ENCODE measurements at places on chromosomes 12 and 14.

DNA sequence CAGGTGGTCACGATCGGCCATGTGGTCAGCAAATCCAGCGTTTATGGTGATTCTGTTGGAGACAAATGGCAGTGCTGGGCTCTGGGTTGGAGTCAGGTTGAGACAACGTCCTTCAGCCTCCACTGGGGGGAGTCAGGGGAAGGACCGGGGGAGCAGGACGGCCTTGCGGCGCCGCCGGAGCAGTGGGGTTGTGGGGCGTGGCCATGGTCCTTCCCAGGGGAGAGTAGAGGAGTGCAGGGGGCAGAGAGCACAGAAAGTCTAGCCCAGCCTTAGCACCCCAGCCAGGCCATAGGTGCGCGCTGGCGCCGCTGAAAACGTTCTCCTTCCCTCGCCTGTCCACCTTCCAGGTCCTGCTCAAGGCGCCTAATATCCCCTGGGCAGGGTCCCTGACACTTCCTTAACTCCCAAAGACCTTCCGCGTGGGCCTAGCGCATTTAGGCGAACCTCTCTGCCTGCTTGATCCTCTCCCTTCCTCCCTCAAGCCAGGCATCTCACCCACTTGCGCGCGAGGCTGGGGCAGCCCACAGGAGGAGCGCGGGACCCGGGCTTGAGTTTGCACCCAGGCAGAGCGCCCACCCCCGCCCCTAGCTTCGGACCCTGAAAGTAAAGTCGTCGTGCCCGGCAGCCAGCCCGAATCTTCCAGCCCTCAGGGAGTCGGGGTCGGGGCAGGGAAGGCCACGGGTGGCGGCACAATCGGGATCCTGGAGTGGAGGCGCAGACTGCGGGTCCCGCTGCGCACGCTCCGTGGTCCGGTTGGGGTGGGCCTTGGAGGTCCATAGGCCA lies 3.1 kb upstream of the KIF26A start:
- DNase-seq, result peak; percentile 92

GRCh38 chr14:85336817-85337216 lies 193.1 kb upstream of the FLRT2 start:
- DNase-seq, result no peak

- DNase-seq, result no peak
These were observed 96.7 kb downstream of the NUBPL start for GRCh38 chr14:31657917-31658316.

GRCh38 chr12:10154145-10154496 lies 17.8 kb downstream of the OLR1 start:
- no peak for DNase-seq

DNA sequence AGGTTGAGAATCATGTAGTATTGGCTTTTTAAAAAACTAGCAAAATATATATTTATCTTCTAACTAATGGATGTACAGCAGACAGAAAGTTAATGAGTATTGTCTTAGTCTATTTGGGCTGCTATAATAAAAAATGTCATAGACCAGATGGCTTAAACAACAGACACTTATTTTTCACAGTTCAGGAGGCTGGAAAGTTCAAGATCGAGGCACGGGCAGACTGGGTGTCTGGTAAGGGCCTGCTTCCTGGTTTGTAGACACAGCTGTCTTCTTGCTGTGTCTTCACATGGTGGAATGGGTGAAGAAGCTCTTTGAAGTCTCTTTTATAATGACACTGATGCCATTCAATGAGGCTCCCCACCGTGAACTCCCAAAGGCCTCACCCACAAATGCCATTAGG lies 70.1 kb upstream of the KRR1 start:
- DNase-seq, result no peak

GRCh38 chr12:2640709-2641108 lies 154.1 kb upstream of the FKBP4 start:
- no peak for DNase-seq

DNA sequence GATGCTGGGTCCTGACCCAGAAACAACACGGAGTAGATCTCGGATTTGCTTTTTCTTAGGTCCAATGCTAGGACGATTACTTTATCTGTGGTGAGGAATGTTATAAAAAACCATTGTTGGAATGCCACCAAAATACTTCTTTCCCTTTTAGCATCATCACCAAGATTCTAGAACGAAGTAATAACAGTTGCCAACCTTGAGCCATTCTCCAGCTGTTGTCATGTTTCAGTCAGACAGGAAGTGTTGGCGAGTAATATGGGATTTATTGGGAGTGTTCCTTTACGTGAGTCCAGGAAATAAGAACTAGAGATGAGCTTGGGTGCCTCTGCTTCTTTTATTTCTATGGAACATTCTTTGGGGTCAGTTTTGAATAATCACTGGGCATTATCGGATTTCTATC lies 892.9 kb downstream of the DIO2 start:
- DNase-seq, result no peak

DNA sequence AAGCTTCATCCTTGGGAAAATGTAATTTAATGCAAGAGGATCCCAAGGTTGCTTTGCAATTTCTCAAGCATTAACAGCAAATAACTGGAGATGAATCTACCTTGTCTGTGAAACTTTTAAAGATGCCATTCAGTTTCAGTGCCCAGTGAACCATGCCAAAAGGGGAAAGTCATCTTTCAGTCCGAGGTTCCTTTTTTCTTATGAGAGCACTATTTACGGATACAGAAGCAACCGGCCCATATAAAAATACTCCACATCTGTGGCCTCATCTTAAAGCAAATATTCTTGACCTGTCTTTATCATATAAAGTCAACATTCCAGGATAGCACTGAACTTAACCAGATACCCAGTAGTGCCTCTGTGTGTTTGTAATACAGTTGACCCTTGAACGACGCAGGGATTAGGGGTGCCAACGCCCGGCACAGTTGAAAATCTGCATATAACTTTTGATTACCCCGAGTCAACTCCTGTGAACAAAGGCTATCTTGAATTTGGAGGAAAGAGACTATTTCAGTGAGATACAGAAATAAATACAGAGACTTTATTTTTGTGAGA lies 209.4 kb downstream of the PCNX1 start:
- no peak for DNase-seq

GRCh38 chr12:34294137-34294536 lies 271.8 kb downstream of the ALG10 start:
- DNase-seq, result no peak

DNA sequence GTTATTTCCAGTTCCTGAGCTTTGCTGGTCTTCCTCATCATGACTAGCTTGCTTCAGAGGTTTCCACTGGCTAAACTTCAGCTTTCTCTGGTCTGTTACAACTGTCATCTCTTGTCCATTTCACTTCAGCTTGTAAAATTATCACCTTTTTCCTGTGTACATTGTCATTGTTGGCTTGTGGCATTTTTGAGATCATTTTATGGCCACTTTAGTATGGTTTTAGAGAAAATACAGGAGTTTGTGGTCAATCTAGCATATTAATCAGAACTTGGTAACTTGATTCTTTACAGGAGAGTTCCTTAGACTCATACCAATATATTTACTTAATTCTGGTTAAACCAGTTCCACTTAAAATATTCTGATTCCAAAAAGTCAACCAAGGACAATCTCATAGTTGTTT lies 235.9 kb upstream of the KITLG start:
- peak; percentile 18 for DNase-seq

- DNase-seq, result no peak
These were observed 126.9 kb downstream of the SLC25A47 start for GRCh38 chr14:100450049-100450448.

DNA sequence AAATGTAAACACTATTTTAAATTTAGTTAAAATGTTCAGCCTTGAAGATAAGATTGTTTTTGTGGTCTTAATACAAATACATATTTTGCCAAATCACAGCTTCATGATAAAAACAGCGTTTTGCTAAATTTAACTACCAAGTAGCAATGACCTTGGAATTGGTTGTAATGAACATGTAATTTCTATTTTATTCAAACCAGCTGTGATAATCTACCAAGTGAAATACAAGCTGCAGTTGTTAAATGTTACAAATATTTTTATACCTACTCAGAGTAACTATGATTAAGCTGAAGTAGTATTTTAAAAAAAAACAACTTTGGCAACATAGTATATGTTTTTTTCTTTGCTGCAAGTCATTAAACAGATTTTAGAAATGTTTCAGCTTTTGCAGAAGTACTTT lies 96.2 kb downstream of the CPSF2 start:
- DNase-seq, result no peak

DNA sequence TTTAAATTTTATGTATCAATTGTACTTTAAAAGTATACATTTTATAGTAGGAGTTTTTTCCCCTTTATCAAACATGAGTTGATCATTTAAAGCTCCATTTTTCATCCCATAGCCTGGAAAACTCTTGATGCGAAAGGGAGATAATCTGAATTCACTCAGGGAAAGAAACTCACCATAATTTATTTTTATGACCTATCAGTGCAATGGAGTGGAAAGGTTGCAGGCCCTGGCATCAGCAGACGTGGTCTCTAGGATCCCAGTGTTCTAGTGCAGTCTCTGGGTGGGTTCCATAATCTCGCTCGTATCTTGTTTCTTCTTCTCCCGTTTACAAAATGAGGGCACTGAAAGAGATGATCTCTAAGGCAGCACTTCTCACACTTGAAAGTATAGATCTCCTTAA lies 85.0 kb downstream of the PTGER2 start:
- DNase-seq, result no peak

- DNase-seq, result no peak
These were observed 44.0 kb downstream of the DLK1 start for GRCh38 chr14:100770605-100771120.

DNA sequence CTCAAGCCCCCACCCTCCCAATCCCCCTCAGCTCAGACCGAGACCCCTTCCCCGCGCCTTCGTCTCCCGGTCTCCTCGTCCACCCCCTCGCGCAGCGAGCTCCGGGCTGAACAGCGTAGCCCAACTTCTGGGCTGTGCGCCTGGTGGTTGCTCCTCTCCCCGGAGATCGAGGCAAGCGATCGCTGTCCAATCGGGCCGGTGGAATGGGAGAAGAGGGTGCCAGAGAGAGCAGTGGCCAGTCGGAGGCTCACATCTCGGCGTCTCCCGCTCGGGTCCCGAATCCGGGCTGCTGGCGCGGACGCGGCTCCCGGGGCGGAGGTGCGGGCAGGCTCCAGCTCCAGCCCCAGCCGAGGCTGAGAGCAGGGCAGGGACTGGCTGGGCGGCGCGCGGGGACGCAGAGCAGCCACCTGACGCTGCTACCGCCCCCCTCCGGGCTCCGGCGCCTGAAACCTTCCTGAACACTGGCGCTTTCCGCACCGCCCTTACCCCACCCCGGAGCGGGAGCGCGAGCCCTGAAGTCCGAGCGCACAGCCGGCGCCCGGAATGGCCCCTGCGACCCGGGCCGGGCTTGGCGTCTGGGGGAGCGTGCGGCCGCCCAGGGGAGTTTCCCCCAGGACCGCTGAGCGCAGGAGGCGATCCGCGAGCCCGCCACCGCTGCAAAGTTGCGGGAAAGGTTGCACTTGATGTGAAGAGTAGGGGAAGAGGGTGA lies 508 bp upstream of the KCNH5 start:
- no peak for DNase-seq

- DNase-seq, result no peak
These were observed 30.3 kb downstream of the DEGS2 start for GRCh38 chr14:100129161-100129589.

GRCh38 chr14:68413509-68413908 lies 379.4 kb downstream of the ZFP36L1 start:
- no peak for DNase-seq

DNA sequence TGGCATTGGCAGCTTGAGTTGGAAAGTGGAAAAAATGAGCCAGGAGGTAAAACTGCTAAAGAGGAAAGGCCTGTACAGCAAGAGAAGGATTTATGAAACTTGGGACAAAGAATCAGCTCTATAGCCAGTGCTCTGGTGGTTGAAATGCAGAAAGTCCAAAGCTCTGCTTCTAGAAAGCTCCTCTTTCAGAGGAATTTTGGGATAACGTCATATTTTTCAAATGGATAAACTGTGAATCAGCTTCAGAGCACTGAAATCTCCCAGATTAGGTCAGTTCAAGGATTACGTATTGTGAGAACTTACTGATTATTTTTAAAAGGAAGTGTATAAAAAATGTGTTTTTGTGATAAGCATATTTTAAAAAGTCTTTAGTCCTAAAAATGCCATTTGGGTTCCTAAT lies 203.1 kb upstream of the CNOT2 start:
- no peak for DNase-seq

DNA sequence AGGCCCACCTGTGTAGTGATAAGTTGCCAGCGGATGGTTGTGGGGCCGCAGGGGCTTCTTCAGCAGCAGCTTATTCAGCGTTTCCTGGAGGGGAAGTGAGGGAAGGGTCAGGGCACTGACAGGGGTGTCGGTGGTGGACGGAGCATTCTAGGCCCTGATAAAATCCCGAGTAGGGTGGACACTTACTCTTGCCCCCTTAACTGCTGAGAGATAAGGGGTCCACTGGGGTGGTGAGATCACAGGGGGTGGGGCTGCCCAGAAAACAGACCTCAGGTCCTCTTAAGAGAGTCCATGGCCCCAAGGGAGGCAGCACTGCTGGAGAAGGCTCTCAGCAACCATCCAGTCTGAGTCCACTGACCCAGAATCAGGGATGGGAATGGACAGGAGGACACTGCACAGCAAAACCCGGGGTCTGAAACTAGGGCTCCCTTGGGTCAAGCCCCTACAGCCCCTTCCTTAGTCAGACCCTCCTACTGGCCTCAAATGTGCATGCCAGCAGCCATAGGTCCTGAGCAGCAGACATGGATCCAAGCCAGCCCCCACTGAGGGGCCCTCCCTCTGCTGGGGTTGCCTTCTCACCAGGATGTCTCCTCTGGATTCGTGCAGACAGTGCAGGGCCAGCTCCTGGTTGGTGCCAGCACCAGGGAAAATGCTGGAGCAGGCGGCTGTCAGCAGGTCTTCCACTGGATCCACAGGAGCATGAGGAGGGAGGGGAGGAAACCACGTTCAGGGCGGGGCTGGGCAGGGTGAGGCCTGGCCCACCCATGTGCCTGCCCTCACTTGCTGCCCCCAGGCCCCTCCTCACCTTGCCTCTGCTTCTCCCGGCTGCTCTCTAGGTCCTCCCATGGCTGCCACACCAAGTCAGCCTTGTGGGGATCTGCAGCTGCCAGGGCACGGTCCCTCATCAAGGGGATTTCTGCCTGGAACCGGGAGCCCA lies 12.1 kb upstream of the PNMA1 start:
- DNase-seq, result no peak

DNA sequence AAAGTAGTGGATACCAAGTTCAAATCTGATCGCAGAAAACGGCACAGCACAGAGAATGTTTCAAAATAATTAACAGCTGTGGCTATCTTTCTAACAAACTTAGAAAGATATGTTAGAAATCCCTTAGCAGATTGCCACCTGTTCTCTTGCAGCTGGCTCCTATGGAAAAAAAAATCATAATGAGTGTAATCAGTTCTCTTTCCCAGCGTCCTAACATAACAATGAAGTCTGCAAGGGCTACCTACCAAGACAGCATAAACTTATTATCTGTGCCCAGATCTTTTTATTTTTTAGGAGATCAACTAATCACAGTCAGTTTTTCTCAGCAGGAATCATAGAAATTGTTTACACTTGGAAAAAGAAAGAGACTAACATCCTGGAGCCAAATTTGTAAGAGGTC lies 358.6 kb upstream of the FOXG1 start:
- DNase-seq, result no peak

Measured in T47D (cell line).